ENCODE measurements at places on chromosomes 5 and 9.

DNA sequence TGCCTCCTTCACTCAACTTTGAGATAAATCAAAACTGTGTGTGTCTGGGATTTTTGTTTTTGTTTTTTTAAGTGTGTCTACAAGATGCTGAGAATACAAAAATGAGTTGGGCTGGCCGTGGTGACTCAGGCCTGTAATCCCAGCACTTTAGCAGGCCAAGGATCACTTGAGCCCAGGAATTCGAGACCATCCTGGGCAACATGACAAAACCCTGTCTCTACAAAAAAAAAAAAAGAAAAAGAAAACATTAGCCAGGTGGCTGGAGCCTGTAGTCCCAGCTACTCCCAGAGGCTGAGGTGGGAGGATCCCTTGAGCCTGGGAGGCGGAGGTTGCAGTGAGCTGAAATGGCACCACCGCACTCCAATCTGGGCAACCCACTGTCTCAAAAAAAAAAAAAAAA is 21.0 kb downstream of the HNRNPK start:
- peak; percentile 95 for DNase-seq

DNA sequence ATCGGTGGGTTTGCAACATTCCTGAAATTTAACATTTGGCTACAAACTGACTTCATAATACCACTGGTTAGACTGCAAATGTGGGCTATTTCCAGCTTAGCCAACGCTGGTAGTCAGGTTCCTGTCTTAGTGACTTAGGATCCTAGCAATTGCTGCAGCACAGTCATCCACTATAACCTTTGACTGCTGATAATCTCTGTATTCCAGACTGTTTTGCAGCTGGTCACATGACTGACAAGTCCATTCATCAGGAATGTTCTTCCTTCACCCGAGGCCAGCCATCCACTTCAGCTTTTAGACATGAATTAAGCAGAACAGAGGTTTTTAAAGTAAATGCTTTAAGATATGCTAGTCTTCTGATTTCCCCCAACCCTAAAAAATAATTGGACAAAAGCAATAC is 425.9 kb upstream of the MPDZ start:
- DNase-seq, result no peak

GRCh38 chr9:20078246-20078645 is 289.4 kb upstream of the SLC24A2 start:
- DNase-seq, result no peak

- no peak for DNase-seq
Measured at GRCh38 chr9:98944057-98944733, 488 bp downstream of the COL15A1 start.

DNA sequence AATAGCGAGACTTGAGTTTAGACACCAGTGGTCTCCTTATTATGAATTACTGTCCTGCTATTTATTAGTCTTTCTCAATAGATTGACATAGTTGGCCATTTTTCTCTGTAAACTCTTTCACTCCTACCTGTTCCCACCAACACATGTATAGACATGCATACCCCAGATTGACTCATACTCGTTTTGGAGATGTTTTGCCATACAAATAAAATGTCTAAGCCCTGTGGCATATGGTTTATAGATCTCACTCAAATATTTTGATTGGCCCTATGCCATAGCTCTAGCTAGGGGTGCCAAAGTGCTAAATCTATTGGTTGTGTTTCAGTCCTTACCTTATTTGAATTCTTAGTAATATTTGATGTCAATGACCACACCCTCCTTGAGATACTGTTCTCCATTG is 42.3 kb downstream of the CAMK4 start:
- DNase-seq, result no peak

DNA sequence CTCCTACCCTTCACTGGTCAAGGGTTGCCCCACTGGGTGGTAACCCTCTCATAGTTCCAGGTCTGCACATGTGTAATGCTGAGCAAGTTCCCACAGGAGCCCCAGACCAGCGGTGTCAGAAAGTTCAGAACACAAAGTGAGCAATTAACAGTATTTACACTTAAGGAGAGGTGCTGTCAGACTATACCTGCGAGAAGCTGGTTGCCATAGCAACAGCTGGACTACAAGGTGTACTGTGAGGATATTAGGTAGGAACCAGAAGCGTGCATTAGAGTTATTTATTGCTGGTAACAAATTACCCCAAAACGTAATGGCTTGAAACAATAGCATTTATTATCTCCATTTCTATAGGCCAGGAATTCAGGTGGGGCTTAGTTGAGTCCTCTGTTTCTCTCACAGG is 317.0 kb upstream of the RPS23 start:
- DNase-seq, result no peak

GRCh38 chr5:169200125-169200778 is 100.7 kb downstream of the SLIT3 start:
- no peak for DNase-seq

DNA sequence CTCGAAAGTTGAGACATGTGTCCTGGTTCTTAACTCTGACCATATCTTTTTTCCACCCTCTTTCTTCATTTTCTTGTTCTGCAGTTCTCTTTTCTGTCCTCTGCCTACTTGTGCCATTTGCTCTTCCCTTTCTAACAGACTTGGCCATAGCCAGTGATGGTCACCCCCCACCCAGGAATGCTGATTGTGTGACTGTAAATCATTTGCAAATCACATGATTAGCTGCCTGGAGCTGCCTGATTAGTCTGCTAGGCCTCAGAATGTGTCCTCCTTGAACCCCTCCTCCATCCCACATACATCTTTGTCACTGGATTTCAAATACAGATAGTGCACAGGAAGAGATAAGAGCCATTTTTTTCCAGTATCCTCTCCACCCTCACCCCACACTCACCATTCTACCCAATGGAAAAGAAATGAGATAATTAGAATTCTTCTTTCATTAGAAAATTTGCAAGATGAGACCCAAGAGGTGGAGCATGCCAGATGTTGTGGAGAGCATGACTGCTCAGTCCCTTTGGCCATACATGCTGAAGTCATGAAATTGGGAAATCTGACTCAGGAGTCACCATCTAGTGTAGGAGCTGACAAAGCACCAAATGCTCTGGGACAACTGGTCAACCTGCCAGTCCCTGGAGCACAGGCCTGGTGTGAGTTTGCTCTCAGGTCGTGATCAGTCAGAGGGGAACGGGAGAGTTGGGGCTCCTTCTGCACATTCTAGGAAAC is 538.2 kb downstream of the CCDC171 start:
- peak; percentile 12 for DNase-seq

- DNase-seq, result peak; percentile 70
Measured at GRCh38 chr5:51829230-51829629, 446.0 kb downstream of the ISL1 start.

GRCh38 chr5:124606093-124606492 is 140.3 kb downstream of the ZNF608 start:
- DNase-seq, result no peak
